ENCODE measurements at places on chromosomes 12 and 14.

DNA sequence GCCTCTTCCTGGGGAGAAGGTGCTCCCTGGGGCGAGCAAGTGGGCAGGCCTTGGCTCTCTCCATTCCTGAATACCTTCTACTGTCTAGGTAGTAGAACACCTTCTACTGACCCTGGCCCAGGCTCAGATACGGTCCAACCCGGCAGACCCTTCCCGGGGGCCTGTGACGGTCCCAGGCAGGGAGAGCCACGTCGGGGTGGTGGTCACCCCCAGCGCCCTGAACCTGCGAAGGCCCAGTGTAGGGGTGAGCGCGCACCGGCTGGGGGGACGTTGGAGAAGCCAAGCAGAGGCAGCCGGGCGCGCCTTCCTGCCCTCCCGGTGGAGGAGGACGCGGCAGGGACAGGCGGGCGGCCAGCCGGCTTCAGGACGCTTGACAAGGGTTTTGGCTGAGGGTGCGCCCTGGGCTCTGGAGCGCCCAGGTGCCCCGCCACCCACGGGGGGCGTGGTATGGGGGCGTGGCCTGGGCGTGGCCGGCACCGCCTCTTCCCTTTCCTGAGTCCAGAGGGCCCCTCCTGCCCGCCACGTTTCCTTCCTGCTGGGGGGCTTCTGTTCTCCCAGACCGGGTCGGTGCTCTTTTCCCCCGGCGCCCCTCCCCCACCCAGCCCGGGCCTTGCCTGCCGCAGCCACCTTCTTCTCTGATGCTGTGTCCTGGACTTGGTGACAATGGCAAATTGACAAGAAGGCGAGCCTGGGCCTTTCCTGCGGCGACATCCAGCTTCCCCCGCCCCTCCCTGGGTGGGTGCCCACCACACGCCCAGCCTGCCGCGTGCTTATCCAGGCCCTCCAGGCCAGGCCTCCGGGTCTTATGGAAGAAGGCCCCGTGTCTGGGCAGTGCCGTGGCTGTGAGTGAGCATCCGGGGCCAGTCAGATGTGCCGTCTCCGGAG lies 24.5 kb upstream of the PPP1R13B start:
- DNase-seq: peak; percentile 75

DNA sequence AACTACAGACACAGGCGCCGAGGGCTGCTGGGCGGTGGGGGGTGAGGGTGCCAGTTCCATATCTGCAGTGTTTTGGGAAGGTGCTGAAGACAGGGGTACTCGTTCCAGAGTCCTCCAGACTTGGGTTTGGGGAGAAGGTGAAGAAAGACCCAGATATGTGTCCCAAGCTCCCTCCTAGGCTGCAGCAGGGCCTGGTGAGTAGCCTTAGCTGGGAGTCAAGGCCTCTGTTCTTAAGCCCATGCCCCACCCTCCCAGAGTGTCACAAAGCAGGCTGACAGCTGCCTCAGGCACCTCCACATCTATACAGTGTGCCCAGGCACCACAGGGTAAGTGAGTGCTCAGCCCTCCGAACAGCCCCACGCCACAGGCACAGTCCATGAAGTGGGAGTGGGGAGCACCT lies 4.3 kb downstream of the NCKAP5L start:
- no peak for DNase-seq

- DNase-seq: no peak
These were observed 400 bp upstream of the NDUFA12 start for GRCh38 chr12:95003921-95004272.

- DNase-seq: no peak
These were observed 164.5 kb downstream of the KIF26A start for GRCh38 chr14:104302794-104303405.

DNA sequence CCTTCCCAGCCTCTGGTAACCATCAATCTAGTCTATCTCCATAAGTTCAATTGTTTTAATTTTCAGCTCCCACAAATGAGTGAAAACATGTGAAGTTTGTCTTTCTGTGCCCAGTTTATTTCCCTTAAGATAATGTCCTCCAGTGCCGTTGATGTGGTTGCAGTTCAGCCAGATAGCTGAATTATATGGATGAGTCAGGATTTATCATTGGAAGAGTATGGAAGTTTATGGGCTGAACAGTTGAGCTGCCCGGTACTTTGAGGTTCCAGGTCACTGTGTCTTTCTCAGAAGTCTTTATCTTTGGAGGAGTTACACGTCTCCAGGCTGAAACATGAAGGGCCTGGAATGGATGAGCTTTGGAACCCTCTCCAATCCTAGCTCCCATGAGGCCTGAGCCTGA lies 120.1 kb downstream of the ASCL4 start:
- DNase-seq: no peak

DNA sequence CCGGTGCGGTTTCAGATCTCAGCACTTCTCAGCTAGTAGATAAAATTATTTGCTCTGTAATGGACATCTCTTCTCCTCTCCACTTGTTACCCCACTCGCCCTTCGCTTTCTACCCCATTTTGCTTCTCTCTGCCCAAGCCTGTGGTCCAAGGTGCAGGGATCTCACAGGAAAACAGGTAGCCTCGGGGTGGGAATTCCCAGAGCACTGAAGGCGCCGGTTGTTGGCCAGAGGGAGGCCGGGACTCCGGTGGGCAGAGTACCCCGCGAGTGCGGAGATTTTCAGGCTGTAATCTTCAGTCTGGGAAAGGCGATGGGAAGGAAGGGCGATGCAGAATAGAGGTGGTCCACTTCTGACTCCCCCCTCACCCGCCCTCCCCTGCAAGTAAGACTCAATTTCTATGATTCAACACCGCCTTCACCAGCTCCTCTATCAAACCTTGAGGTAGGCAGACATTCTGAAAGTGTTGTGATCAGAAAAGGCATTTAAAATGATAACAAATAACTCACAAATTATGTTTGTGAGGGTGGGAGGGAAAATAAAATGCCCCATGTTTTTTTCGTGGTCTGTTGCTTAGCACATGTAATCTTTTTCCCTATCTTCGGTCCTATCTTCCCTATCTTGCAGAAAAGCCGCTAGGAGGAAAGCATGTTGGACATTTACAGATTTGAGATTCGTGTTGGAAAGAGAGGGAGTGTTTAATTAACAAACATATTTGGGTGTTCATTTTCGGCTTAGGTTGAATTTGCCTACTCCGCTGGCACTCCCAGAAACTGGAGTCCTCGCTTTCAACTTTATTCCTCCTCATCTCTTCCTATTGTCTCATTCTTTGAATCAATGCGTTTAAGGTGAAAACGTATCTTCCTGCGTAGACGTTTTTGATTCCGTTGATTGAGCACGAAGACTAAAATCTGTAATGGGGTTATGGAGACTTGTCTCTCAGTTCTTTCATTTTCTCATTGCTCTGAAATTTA lies 8.5 kb downstream of the FOXG1 start:
- no peak for DNase-seq

Measured in CD4-positive, alpha-beta T cell treated with Interleukin-12 subunit alpha and Interleukin-12 subunit beta, for 1 hour (primary cell).